ENCODE measurements at places on chromosomes 16 and 17.
A peak's percentile ranks its signal among the peaks of the same experiment; 100 is the strongest.

DNA sequence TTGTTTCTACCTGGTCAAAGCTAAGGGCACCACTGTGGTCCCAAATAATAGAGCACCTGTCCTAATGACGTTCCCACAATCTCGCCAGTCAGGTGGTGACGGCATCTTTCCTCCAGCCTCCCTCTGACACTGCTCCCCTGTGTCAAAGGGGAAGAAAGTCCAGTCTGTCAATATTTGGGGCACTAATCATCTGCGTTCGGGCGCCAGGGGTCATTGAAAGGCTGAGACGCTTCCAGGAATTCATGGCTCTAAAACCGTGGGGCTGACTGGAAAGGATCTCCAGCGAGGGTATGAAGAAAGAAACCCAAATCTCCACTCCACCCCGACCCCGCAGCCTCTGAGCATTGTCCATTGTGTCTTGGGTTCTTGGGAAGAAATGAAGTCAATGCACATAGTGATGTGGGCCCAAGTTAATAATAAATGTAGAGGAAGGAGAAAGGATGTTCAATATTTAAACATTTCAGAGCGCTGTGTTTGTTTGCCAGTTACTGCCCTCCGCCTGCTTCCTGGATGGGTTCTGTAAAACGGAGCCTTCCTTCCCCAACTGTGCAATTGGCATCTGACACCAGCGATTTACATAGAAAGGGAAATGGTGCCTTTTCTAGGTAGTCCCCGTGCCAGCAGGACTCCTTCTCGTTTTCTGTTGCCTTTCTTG lies 103.2 kb downstream of the SOCS1 start:
- no peak for DNase-seq

DNA sequence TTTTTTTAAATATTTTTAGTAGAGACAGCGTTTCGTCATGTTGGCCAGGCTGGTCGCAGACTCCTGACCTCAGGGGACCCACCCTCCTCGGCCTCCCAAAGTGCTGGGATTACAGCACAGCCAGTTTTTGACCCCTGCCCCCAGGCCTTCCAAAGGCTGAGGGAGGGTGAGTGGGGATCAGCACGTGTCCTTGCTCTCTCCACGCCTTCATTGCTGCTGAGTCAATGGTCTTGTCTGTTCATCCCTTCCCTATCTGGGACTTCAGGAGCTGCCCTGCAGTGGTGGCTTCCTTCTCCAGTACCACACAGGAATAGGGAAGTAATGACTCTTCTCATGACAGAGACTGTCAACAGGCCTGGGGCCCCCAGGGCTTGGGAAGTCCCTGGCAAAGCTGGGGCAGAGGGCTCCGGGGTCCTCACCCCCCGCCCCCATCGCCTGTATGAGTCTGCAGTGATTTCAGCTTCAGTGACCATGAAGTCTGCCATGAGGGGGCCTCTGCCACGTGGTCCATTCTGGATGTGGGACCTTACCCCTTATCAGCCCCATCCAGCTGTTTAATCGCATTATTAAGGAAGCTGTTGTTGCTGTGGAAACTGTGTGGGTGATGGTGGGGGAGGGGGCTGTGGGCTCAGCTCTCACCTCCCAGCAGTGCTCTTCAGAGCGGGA lies 6.1 kb downstream of the ABCC3 start:
- DNase-seq = no peak

DNA sequence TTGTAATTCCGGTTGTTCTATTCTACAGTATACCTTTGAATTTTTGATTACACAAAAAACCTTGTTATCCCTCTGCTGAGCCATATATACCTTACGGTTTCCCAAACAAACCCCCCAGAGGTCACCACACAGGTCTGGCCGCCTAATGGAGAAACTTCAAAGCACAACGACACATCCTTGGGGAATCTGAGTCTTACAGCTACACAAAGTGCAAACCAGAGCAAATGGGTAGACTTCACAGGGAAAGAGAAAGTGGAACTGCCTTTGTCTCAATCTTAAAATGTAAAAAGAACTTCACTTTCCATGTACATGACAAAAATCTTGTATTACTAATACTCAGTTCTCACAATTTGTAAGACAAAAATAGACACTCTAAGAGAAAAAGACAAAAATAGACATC lies 2.7 kb downstream of the FBXO31 start:
- DNase-seq = no peak

DNA sequence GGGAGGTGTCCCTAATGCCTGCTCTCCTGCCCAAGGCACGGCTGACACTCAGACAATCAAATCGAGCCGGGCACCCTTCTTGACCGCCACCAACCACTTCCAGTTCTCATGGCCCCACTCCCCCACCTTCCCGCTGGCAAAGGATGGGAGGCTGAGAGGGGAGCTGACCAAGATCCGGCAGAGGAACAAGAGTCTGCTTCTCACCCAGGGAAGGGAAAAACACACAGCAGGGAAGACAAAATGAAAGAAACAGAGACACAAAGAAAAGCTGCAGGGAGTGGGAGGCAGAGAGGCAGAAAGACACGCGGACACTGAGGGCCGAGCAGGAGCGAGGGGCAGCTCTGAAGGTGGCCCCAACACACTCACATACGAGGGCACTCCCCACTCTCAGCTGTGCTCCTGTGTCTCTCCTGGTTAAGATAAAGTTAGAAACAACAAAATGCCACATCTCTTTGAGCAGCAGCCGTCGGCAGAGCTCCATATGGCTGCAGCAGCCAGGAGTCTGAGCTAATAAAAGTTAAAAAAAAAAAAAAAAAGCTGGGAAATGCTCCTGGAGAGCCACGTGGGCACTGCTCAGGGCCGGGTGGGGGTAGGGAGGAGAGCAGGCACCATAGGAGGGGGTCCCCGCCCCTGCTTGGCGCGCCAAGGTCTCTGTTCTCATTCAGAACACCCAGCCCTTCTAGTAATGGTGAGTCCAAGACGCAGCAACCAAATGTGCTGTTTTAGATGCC lies 7.4 kb downstream of the LRRC75A start:
- no peak for DNase-seq

DNA sequence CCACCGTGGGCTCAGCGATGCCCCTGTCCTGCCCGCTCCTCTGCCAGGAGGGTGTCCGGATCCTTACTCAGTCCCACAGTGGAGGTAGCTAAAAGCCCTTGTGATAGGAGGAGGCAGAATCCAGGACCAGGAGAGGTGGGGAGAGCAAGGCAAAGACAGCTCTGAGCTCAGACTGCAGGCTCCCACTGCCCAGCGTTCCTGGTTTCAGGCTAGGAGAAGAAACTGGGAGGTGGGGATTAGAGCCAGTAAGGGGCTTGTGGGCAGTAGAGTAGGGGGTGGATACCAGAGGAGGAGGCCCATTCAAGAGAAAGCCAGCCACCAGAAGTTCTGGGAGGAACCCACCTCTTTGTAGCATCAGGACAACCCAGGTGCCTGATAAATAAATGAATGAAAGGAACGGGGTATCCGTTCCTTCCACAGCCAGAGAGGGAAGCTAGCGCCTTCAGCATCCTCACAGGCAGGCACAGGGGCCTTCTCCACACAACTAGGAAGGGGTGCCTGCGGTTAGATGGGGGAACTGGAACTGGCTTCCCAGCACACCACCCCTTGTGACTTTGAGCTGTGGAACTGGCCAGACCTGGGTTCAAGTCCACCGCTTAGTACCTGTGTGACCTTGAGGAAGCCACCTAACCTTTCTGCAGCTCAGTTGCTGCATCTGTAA lies 2.3 kb downstream of the IL21R start:
- no peak for DNase-seq

DNA sequence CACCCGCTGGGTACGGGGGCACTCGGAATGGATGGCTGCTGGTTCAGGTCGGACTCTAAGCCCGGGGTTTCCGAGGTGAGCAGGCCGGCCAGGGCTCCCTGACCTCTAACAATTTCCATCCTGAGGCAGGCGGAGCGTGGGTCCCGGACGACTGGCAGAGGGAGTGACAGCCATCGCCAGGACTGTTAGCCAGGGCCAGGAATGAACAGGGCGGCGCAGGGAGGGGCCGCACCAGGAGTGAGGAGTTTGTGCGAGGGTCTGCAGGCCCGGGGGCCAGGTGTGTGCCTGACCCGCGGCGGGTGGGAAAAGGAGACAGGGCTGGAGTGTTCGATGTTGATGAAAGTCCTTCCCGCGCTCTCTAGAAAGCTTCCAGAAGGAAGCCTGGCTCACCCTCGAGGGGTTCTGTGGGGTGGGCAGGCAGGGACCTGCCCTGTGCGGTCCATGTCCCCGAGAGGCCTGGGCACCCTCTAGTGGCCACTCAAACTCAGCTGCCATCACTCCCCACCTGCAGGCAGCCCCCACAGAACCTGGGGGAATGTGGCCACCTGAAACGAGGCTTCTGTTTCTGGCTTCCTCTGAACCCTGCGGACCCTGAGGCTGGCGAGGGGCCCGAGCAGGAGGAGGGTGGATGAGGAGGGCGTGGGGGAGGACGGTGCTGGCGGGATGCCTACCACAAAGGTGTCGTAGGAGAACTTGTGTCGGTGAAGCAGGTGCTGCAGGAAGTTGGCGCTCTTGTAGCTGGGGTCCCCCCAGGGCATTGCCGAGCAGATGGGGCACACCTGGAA lies 8.2 kb downstream of the RNF166 start:
- no peak for DNase-seq

GRCh38 chr17:15511142-15511541 lies 43.7 kb upstream of the CDRT4 start:
- DNase-seq = no peak

GRCh38 chr16:28475221-28475620 lies 3.1 kb upstream of the NPIPB7 start:
- no peak for DNase-seq

DNA sequence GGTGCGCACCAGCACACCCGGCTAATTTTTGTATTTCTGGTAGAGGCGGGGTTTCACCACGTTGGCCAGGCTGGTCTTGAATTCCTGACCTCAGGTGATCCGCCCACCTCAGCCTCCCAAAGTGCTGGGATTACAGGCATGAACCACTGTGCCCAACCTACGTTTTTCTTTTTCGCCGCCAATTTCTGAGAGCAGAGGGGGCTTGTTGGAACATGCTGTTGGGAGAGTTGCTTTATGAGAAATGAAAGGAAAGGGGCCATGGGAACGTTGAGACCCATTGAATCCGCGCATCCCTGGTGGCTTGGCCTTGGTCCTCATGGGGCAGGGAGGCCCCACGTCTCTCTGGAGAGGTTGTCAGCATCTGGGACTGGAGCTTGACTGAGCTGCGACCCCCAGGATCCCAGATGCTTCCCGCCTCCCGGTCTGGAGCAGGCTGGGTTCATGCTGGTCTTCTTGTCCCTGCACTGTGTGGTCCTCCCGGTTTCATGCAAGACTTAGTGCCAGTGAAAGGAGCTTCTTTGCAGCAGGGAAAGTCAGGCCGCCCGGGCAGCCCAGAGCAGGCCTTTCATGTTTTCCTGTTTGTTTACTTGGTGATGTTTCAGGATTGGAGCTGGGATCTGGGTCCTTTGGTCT lies 22.8 kb downstream of the CRISPLD2 start:
- DNase-seq = no peak

DNA sequence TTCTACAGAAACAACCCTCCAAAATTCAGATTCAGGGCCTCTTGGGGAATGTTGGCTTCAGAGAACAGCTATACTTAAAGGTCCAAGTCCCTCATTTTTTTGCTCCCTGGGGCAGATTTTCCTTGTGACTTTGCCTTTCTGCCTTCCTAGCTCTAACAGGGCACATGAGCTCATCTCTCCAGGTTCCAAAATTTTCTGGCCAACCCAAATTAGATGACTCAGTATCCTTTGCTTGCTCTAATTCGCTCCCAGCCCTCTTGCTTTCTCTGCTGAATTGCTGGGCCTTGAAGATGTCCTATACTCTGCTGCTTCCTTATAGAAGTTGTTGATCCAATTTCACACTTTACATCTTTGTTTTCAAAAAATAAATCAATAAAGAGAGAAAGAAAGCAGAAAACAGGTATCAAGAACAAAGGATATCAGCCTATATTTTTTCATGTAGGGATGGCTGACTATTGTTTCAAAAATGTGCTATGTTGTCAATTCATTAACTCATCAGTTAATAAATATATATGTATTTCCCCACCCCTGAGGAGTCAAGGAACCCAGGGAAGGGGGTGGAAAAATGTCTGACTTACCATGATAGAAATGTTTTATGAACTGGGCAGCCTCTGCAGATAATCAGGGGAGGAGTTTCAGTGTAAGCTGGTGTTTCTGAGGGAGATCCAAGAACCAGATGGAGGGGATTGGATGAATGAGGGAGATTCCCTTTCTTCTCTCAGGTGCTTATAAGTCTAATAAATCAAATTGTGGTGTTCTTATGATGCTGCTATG lies 1.0 kb upstream of the KRTAP4-2 start:
- DNase-seq = no peak

GRCh38 chr17:63774141-63774968 lies at the start of gene DDX42:
Gene DDX42 (plus strand): TSS chr17:63774170. CDS start chr17:63787050, 12,880 bp downstream.
- DNase-seq = peak; percentile 91
